ENCODE measurements at places on chromosomes 13 and 19.

- no peak overlapping the region for H3K4me3 ChIP-seq
- DNase-seq, result peak; percentile 35
- no peaks in the 10 kb centered on the region for H3K36me3 ChIP-seq
- no peaks in the 10 kb centered on the region for H3K4me1 ChIP-seq
These were observed 6.9 kb downstream of the ARHGEF7 start for GRCh38 chr13:111122056-111122455.

- no peak overlapping the region for H3K4me3 ChIP-seq
- H3K27ac ChIP-seq, result no peak overlapping the region
- H3K4me1 ChIP-seq, result no peaks in the 10 kb centered on the region
- no peaks in the 10 kb centered on the region for H3K36me3 ChIP-seq
- DNase-seq, result no peak
These were observed 14.1 kb upstream of the FRY start for GRCh38 chr13:32017474-32017873.

DNA sequence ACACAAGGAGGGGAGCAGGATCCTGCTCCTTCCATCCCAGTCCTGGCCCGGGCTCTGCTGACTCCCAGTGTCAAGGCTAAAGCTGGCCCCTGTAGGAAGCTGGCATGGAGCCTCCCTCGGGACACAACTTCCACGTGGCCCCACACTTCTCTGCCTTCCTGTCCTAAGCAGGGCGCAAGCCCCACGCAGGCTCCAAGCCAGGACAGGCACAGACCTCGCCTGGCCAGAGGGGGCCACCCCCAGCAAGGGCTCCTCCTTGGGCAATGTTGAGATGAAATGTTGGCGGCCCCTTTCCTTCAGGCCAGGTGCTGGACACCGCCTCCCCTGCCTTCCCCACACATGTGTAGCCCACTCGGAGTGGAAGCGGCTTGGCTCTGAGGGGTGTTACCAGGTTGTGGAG is 66.6 kb downstream of the COL4A1 start:
- H3K4me1 ChIP-seq, result peaks cover 8% of the 10 kb centered on the region
- H3K4me3 ChIP-seq, result no peak overlapping the region
- H3K27ac ChIP-seq, result no peak overlapping the region
- no peaks in the 10 kb centered on the region for H3K36me3 ChIP-seq
- no peak for DNase-seq

DNA sequence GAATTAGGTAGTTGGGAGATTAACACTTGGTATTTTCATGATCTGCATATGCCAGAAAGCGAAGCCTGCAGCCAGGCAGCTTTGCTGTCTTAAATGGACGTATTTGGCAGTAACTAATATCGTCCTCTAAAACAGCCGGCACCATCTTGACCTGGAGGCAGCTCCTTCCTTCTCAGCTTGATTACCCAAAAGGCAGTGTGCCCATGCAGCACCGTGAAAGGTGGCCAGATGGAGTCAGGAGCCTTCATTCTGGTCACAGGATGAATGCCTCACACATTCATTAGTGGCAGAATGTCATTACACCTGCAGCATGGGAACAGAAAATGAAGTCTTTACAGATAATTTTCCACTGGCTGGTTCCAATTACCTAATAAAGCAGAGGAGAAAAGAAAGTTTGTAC is 59.0 kb upstream of the FLT1 start:
- no peak for DNase-seq
- no peaks in the 10 kb centered on the region for H3K36me3 ChIP-seq
- H3K4me3 ChIP-seq, result no peak overlapping the region
- no peaks in the 10 kb centered on the region for H3K27me3 ChIP-seq

DNA sequence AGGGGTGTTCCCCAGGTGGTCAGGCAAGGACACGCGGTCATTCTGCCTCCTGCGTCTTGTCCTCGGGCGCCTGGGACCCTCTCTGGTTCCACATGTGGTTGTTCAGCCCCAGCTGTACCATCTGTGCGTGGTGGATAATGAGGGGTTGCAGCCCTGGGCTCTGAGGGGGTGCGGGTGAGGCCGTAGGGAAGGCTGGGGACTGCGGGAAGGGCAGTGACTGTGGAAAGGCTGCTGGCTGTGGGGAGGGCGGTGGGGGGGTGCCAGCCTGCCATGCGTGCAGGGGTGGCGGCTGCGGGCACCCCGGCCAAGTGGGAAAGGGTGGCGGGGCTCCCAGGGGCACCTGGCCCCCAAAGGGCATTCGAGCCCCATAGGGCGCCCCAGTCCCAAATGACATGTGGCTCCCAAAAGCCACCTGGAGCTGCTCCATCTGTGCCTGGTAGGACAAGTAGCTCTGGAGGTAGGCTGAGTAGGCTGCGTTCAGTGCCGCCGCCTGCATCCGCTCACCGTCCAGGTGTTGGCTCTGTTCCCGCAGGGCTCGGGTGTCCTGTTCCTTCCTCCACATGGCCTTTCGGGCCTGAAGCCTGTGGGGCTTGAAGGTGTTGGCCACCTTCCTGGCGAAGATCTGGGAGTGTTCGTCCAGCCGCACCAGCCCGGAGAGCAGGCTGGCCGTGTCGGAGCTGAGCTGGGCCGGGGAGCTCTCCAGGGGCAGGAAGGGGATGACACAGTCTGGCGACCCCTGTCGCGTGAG is 15.1 kb downstream of the TICAM1 start:
- no peak for DNase-seq
- H3K27me3 ChIP-seq, result peaks cover 5% of the 10 kb centered on the region
- no peak overlapping the region for H3K27ac ChIP-seq
- no peaks in the 10 kb centered on the region for H3K4me1 ChIP-seq

Measured in GM23338 (cell line).